ENCODE measurements at places on chromosomes 1 and 21.

DNA sequence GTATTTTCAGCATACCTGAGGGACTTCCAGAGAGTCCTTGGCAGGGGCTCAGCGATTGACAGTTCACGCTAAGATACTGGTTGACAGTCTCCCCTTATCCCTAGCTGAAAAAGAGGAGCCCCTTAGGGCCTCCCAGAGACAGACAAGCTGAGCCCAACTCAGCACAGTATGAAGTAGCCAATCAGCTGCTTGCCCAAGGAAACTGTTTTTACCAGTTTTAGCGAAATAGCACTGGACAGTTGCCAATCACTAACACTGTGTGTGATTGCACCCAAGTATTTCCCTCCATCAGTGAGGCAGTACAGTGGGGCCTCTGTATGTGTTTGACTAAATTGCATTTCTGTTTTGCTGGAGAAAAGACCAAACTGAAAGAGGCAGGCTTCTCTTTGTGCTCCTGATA lies 27.0 kb downstream of the KHDRBS1 start:
- DNase-seq: no peak

DNA sequence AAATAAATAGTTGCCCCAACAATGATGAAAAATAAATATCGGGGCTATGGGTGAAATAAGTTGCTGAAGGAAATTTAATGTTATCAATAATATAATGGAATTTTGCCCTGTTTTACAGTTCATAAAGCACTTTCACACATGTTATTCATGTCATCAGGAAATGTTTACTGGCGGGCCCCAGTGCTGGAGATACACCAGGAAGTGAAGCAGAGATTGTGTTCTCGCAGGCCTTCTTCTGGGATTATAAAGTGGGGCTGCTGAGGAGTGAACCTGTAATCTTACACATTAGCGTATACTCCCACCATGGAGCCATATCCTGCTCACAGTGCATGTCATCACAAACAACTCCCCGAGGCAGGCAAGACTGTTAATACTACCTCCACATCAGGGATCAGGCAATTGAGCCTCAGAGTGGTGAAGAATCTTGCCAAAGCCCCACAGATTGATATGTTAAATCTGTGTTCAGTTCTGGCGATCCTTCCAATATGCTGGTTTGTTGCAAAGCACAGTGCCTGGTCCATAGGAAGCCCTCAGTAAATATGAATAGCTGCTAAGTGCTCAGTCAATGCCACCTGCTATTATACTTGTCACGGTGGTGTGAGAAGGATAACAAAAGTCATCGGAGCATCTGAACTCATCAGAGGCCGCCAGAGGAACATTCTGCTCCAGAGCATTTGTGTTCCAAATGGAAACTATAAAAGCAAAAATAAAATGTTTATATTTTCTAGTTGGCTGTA lies 104.4 kb upstream of the UBE2U start:
- DNase-seq: no peak

DNA sequence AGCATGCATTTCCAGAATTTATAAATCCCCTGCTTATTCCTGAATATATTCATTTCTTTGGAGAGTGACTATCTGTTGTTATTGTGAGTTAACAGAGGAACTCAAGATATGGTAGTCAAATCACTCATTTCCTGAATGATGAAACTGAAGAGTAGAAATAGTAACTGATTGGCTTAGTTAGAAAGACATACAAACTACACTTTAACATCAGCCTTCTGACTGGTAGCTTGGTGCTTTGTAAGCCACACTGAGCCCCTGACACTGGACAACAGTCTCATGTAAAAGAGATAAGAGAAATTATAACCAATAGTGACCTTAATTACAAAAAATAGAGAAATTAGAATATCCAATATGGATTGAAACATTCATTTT lies 4.8 kb downstream of the GBP7 start:
- no peak for DNase-seq

DNA sequence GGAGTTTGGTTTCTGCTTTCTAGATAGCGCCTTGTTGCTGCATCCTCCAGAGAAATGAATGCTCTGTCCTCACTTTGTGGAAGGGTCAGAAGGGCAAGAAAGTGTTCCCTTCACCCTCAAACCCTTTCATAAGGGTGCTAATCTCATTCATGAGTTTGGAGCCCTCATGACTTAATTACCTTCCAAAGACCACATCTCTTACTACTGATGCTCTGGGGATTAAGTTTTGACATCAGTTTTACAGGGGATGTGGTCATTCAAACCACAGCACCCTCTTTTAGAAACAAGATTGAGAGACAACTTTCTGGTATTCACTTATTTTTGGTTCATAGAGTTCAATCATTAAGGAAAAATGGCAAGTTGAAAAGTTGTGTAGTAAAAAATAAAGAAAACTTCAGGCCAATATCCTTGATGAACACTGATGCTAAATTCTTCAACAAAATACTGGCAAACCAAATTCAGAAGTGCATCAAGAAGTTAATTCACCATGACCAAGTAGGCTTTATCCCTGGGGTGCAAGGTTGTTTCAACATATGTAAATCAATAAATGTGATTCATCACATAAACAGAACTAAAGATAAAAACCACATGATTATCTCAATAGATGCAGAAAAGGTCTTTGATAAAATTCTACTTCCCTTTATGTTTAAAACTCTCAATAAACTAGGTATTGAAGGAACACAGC lies 442.1 kb downstream of the PTBP2 start:
- DNase-seq: no peak

- DNase-seq: no peak
These were observed 113.9 kb downstream of the TOMM20 start for GRCh38 chr1:235014756-235015155.

GRCh38 chr1:9836632-9836960 lies 12.8 kb upstream of the CLSTN1 start:
- DNase-seq: no peak

- no peak for DNase-seq
These were observed 85.6 kb downstream of the HMCN1 start for GRCh38 chr1:185819798-185820197.

DNA sequence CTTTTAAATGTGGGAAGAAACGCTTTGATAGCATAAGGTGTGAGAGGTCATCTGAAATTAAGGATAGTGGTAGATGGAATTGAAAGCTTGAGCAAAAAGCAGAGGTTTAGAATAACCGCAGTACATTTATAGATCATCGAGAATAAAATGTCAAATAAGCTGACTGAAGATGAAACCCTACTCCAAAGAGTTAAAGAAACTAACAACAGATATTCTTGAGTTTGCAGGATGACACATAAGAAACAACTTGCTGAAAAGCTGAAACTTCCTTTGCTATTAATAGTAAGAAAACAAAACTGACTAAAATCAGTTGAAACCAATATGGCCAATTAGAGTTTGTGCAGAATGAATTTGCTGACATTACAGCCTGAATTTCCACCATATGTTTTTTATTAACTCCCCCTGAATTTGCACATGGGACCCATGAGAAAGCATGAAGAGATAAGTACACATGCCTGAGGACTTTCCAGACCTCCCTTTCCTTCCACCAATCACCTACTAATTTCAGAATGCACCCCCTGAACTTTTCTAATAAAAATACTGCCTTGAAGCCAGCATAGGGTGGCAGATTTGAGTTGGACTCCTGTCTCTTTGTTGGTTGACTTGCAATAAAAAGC lies 1.7 kb upstream of the C1orf185 start:
- DNase-seq: no peak

DNA sequence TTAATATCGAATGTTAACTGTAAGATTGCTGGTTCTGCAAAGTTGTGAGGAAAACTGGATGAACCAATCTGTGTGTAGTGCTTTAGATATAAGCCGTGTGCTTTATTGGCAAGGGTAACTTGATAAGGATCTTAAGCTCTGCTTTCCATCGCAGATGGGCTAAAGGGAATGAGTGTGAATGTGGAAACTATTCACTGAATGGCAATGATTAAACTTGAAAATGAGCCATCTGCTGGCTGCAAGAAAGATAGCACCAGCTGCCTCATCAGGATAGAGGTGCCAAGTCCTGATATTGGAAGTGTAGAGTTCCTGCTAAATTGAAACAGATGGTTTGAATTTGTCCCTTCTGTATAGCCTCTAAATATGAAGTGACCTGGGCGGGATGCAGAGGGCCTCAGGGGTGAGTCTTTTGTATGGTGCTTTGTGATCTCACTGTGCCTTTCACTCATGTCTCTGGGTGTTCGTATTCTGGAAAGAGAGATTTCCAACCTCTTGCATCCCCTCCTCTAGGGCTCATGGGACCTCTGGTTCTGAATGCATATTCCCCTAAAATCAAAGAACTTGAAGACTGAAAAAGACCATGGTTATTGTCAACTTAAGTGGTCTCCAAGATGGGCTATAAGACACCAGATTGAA lies 9.2 kb downstream of the FCRL3 start:
- no peak for DNase-seq

DNA sequence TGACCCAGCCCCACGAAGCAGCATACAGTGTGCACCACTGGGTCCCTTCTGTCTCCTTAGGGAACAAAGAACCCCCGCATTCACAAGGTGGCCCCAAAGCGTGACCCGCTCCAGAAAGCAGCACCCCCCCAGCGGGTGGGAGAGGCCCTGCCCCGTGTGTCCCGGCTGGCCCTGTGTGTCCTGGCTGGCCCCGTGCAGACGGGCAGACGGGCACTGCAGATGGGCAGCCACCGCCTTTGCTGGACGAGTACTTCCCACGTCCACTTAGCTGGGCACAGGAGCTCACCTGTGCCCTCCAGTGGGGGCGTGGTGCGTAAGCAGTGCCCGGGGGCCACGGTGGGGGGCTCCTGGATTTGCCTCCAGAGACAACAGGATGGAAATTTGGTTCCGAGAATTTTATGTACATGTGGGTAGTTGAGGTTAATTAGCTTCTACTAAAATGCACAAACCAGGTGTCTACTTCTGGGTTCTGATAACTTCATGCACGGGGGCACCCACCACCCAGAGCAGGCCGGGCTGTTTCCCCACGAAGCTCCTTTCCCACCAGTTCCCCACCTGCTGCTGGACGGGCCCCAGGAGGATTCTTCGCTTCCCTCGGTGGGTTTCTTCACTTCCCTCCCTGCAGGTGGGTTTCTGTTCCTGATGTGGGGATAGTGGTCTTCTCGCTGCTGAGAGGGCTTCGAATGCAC lies 33.2 kb upstream of the SLC19A1 start:
- DNase-seq: peak; percentile 41

GRCh38 chr1:198910816-198911215 lies 272.0 kb downstream of the PTPRC start:
- DNase-seq: no peak

DNA sequence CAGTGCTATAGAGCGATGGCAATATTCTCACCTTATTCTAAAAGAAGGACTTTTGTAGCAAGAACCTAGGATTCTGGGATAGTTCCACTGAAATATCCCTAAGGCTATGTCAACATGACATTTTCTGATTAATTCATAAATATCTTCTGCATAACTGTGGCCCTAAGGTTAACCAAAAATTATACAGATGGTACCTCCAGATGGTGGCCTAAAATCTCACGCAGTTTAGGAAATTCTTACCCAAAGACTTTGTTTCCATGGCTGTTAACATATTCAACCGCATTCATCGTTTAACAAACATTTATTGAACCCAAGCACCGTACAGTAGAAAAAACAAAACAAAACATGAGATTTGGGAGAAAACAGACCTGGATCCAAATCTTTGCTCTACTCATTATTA lies 19.1 kb downstream of the NID1 start:
- no peak for DNase-seq

- no peak for DNase-seq
These were observed 194.5 kb downstream of the HS2ST1 start for GRCh38 chr1:87108814-87109411.

DNA sequence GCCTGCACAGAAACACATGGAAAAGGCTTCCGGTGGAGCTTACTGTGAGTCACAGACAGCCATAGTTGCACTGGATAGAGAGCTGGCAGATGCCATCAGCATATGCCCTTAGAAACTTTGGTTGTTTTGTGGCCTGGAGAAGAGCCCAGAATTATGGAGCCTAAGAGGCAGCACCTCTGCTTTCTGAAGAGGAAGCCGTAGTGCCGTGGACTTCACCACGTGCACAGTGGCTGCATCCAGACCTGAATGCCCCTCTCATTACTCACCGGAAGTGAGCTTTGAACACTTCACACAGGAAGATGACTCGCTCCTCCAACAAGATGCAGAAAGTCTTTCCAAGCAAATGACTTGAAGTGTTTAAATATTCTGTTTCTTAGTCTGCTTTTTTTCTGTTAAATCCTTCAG lies 28.4 kb downstream of the JUN start:
- DNase-seq: no peak

GRCh38 chr1:68085752-68086151 lies 35.3 kb upstream of the DIRAS3 start:
- no peak for DNase-seq

- DNase-seq: no peak
These were observed 6.0 kb downstream of the CYB561D1 start for GRCh38 chr1:109499661-109500536.

DNA sequence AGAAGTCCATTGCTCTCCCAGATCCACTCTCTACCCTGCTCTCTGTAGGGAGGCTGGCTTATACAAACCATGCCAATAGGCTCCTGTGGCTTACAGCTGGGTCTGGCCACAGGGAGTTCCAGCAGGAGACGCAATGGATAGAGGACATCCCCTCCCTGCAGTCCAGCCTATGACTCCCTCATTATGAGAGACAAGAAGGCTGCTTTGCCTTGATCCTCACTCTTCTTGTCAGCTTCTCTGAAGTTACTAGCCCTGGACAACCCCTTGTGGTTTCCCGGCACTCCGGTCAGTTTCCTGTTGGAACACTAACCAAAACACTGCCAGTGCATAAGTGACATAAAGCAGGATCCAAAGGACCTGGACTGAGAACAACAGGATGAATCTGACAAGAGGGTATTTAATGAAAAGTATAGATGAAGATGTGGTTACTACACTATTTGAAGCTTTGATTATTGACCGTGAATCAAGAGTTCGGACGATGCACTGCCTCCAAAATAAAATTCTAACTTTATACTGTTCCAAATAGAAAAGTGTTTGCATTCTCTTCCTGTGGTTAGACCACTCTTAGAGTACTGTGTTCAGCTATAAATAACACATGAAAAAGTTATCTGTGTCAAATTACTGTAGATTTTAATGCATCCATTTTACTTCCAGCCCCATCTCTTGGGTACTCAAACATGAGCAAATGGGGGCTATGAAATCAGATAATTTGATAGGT lies 32.7 kb upstream of the ZNF326 start:
- no peak for DNase-seq

DNA sequence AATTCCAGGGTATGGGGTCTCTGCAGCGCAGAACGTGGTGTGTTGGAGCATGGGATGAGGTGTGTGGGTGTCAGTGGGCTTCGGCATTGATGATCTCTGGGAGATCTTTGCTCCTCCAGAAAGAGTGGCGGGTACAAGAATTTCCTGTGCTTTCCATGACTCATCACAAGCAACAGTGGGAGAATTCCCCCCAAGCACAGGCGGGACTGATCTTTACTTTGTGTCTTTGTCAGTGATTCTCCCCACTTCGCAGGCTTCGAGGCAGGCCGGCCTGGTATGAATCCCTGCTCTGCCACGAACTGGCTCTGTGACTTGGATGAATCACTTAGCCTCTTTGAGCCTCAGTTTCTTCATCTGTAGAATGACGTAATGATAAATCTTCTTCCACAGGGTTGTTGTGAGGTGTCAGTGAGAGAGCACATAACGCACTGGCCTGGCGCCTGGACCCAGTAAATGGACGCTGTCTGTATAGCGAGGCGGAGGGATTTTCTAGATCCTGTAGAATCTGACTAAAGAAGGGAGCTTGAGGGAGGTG lies 2.0 kb downstream of the OPRD1 start:
- no peak for DNase-seq
